ENCODE measurements at places on chromosomes 1 and 21.

DNA sequence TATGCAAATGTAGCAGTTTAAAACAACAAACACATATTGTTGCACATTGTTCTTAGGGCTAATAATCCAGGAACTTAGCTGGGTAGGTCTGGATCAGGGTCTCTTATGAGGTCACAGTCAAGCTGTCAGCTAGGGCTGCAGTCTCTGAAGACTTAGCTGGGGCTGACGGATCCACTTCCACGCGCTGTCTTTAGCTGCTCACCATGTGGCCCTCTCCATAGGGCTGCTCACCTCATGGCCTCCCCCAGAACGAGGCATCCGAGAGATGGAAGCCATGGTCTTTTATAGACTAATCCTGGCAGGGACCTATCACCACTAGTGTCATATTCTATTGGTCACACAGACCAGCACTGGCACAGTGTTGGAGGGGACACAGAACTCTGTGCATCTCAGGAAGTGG is 8.7 kb upstream of the OXCT2 start:
- no peak for DNase-seq

- no peak for DNase-seq
These were observed 142.8 kb downstream of the ZZZ3 start for GRCh38 chr1:77539519-77540142.

DNA sequence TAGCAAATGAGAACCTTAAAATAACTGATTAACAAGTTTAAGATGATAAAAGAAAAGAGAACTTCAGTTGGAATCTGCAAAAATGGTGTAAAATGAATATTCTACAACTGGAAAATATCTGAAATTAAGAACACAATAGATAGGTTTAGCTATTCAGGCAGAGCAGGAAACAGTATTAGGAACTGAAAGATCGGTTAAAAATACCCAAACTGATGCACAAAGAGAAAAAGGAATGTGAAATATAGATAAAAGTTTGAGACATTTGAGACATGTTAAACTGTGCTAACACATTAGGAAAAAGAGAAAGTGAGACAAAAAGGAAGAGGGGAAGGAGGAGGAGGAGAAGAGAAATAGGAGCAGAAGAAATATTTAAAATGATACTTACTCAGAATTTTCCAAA is 12.1 kb downstream of the CD55 start:
- no peak for DNase-seq

DNA sequence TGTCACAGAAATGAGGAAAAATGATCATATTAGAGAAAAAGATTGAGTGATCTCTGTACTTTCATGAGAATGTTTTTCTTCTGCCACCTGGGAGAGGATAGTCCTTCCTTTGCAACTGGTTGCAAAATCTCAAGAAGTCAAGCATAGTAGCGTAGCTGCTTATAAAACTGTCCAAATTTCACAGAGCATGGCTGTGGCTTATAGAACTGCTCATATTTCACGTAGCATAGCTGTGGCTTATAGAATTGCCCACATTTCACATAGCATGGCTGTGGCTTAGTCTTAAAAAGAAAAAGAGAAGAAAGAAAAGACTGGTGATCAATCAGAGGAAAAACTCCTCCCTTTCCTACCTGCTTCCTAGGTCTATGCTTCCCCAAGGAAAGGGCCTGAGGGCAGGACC is 329.5 kb downstream of the SIPA1L2 start:
- no peak for DNase-seq

DNA sequence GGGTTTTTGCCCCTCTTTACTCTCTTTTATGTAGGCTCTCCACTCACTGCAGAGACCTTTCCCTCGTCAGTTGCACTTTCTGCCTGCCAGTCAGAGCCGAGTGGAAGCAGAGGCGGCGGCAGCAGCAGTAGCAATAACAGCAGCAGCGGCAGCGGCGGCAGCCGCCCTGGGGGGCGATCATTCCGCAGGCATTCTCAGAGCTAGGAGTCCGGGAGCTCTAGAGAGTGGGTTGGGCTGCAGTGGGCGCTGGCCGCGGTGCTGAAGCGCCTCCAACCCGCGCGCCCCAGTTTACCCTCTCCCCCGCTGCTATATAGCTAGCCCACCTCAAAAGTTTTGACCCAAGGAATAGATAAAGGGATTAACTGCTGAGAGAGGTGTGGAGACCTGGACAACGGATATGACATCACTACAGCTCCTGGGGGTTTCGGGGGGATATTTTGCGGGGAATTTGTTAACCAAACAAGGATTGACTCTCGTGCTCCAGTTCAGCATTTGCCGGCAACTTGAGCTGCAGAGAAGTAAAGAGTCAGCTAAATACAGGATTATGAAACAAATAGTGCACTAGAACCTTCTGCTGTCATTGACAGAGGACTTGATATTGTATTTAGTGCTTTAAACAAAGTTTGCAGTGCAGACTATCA is at the start of gene OLFM3:
TSS of gene OLFM3 (minus strand) at position 102 of the 641 bp plus-strand sequence.
- DNase-seq = no peak

DNA sequence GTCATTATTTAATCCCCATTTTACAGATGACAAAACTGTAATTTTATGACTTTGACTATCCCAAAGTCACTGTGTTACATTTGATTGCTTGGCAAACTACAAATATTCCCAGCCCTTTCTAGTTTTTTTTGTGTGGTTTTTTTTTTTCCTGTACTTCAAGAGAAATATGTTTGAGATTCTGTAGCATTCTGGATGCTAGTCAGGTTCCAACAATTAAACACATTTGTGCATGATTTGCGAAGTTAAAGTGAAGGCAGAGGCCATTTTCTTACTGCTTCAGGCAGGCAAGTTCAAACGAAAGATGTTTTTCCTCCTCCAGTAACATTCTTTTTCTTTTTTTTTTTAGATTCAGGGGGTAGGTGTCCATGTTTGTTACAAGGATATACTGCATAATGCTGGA is 107.9 kb upstream of the SERTAD4 start:
- no peak for DNase-seq

DNA sequence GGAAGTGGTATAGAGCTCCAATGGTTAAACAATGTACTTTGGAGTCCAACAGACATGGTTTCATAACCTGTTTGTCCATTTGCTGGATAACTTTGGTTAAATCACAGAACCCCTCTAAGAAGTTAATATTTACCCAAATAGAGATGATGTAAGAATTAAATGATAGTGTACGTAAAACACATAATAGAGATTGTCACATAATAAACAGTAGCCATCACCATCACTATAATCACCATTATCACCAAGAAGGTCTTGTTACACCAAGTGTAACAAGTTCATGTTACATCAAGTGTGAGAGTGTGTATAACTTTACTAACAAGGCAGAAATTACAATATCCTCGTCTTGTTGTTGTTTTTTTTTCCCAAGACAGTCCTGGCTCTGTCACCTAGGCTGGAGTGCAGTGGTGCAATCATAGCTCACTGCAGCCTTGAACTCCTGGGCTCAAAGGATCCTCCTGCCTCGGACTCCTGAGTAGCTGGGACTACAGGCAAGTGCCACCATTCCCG is 23.3 kb downstream of the NUCKS1 start:
- DNase-seq = no peak

DNA sequence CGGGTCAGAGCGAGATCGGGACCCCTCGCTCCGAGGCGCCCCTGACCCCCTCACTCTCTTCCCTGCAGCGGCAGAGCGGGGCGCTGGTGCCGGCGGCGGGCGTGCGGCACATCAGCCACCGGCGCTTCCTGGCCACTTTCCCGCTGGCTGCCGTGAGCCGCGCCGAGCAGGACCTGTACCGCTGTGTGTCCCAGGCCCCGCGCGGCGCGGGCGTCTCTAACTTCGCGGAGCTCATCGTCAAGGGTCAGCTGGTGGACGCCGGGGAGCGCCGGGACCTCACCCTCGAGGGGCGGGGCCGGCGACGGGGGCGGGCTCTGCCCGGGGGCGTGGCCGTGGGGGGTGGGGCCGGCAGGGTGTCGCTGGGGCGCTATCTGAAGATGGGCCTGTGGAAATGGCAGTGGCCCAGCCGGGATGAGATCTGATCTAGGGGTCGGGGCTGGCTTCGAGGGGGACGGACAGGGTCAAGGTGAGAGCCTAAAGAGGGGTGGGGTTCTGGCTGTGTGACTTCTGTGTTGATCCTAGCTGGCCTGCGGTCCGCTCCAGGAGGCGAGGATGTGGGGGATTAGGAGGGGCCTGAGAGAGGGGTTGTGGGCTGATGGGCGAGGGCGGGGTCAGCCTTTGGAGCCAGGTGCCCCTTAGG is 23.6 kb downstream of the PTPRU start:
- DNase-seq = peak; percentile 78

GRCh38 chr1:184823080-184823479 is 68.4 kb upstream of the EDEM3 start:
- DNase-seq = peak; percentile 80

- no peak for DNase-seq
These were observed 208.5 kb downstream of the BARHL2 start for GRCh38 chr1:90508376-90509167.

DNA sequence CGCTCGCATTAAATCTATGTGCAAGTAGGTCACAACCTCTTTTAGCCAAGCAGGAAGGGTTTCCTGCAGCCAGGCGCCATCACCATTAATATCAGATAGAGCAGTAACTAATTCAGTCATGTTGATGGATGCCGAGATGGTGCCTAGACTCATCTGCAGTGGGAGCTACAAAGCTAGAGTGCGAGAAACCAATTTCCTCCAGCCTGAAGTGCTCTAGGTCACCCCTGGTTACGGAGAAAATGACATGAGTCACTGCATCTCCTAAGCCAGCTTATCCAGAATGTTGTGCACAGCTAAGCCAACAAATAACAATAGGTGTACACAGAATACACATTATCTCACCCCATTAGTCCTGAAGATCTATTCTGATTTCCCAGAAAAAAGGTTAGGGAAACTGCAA is 36.0 kb downstream of the OVAAL start:
- DNase-seq = no peak

DNA sequence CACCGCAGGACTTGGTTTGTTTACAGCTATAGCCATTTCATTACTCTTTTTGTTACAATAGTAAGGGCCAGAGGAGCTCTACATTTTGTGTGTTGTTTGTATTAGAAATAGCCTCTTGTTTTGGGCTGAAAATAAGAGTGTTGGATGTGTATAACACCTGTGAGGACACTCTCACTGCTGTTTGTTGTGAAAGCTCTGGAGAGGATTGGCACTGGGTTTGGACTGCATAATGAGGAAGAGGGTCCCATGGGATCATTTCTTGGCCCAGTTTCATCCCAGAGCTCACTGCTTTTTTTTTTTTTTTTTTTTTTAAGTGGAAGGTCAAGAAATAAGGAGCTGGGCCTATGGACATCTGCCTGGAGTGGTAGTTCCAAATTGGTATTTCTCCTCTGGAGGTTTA is 61.6 kb upstream of the KIAA0040 start:
- no peak for DNase-seq

DNA sequence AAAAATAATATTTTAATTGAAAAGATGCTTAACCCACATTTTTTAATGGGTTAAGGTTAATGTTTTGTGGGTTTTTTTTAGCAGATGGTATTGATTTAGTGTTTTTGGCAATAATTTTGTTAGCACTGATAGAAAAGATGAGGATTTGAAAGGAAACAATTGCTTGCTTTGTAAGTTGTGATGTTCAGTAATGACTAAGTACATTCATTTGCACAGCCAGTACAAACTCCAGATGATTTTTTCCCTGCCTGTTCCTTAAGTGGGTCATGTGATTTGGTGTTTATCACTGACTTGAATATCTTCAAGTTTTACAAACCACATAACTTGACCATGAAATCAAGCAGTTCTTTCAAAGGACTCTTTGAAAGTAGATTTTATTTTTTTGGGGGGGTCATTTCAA is 15.0 kb downstream of the DISP1 start:
- DNase-seq = no peak

DNA sequence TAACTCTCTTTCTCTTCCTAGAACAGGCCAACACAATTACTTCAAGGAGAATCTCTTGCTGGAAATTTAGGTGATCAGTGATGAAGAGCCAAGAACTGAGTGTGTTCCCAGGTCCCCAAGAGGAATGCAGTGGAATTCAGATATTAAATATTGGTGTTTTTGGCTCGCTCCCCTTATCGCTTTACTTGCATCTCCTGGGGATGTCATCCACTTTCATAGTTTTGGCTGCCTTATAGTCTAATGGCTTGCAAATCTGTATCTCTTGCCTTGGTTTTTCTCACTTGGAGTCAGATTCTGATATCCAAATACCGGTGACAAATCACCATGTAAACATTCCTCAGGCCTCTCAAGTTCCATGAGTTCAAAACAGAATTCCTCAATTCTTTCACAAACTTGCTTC is 151.0 kb upstream of the C1orf87 start:
- no peak for DNase-seq

GRCh38 chr21:43318841-43319781 is 107.8 kb downstream of the SIK1 start:
- no peak for DNase-seq

DNA sequence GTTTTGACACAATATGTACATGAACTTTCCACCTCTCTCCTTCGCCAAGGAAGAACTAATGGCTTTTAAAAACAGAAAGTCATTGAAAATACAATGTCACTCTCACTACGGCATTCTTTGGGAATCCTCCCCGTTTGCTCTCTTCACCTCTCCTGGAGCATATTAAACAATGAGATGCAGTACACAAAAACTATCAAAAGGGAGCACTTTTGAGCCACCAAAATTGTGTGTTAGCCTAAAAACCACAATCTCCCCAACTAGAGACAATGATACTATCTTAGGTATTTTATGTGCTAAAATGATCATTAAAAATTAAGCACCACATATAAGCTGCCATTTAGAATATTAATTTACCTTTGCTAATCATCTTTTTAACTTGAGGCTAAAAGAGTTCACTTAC is 425.5 kb downstream of the KCTD3 start:
- DNase-seq = no peak

DNA sequence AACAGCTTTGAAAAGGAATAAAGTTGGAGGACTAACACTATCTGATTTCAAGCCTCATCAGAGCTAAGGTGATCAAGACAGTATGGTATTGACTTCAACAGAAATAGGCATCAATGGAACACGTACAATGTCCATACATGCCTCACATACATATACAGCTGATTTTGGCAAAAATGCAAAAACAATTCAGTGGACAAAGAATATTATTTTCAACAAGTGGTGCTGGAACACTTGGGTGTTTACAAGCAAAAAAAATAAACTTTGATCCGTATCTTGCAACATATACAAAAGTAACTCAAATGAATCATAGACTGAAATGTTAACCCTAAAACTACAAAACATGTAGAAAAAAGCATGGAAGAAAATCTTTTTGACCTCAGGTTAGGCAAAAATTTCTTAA is 141.9 kb upstream of the ZC3H11B start:
- no peak for DNase-seq

- no peak for DNase-seq
These were observed 156.3 kb downstream of the ST6GALNAC3 start for GRCh38 chr1:76230842-76231281.

GRCh38 chr1:93537924-93538323 is 90.0 kb downstream of the FNBP1L start:
- DNase-seq = no peak

DNA sequence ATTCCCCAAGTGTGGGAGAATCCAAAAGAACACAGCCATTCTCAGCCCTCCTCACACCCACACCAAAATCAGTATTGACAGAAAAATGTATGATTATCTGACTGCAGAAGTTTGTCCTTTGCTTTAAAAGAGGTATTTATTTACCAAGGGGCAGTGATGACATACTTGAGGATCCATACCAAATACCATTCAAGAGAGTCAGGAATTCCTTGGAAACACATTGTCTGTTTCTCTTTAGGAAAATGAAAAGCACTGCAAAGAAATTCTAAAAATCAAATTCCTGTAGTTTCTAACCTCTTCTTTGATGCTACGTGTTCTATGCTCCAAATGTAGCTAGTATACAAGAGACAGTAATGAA is 509.6 kb upstream of the CXADR start:
- no peak for DNase-seq

- DNase-seq = no peak
These were observed 69.9 kb downstream of the RRAGC start for GRCh38 chr1:38789498-38790169.
